ENCODE measurements at places on chromosomes 12 and 14.

DNA sequence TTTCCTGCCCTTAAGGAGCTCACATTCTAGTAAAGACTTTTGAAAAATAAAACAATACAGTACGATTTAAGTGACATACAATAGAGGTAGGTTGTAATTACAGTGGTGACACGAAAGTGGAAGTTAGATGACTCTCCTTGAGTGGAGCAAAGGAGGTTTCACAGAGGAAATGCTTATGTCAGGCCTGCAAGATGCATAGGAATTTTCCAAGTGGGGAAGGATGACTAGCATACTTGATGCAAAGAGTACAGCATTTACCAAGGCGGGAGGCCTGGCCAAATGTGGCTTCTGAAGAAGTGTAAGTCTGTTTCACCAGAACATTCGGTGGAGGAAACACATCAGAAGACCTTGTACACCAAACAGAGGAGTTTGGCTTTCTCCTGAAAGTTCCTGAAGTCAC lies 55.2 kb downstream of the ERO1A start:
- DNase-seq: no peak

- no peak for DNase-seq
Observed at GRCh38 chr12:75820071-75820470, 211.5 kb downstream of the PHLDA1 start.

GRCh38 chr14:39179042-39179441 lies 4.0 kb downstream of the PNN start:
- DNase-seq: no peak

- DNase-seq: no peak
Observed at GRCh38 chr14:52318062-52318461, 4.0 kb downstream of the PTGER2 start.

DNA sequence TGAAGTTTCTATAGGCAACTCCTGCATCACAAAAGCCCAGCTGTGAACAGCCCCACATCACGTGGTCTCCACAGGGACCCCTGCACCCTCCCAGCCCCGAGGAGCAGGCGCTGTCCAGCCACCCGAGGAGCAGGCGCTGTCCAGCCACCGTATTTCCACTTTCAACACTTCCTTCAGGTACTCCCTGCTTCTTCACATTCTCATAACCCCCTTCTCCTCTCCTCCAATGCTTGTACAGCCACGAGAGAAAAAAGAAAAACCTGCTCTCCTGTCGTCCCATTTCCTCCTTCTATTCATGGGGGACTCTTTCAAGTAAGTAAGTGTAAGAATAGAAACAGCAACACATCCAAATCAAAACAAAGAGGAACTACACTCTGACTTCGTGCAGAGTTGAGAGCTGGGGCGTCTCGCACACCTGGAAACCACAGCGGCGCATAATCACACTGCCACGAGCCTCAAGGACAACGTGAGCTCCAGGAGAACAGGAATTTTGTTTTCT lies 11.9 kb downstream of the CDC42BPB start:
- DNase-seq: peak; percentile 46

- no peak for DNase-seq
Observed at GRCh38 chr12:130486891-130487416, 149.3 kb downstream of the PIWIL1 start.

- DNase-seq: no peak
Observed at GRCh38 chr14:53596853-53597525, 359.6 kb downstream of the BMP4 start.

Measured in GM12891 (cell line).